ENCODE measurements at places on chromosomes 4 and X. TPM values are rescaled to one million over a fixed set of nuclear protein-coding genes. Genes with fewer than 3 reads are reported as not detected.
A peak's percentile ranks its signal among the peaks of the same experiment; 100 is the strongest.

Gene BTK
- 0.20 TPM for total RNA-seq

Gene NPY1R
- 0.62 TPM for total RNA-seq

Gene DCAF16
- total RNA-seq = 91.0 TPM

Gene ZDHHC9
- total RNA-seq = 30.2 TPM

Gene DACH2
- 15.8 TPM for total RNA-seq

Gene GRPR
- 2.1 TPM for total RNA-seq

Gene AMOT
- 343 TPM for total RNA-seq

GRCh38 chr4:186592445-186592844, 37.1 kb upstream of the MTNR1A start:
- DNase-seq = no peak

DNA sequence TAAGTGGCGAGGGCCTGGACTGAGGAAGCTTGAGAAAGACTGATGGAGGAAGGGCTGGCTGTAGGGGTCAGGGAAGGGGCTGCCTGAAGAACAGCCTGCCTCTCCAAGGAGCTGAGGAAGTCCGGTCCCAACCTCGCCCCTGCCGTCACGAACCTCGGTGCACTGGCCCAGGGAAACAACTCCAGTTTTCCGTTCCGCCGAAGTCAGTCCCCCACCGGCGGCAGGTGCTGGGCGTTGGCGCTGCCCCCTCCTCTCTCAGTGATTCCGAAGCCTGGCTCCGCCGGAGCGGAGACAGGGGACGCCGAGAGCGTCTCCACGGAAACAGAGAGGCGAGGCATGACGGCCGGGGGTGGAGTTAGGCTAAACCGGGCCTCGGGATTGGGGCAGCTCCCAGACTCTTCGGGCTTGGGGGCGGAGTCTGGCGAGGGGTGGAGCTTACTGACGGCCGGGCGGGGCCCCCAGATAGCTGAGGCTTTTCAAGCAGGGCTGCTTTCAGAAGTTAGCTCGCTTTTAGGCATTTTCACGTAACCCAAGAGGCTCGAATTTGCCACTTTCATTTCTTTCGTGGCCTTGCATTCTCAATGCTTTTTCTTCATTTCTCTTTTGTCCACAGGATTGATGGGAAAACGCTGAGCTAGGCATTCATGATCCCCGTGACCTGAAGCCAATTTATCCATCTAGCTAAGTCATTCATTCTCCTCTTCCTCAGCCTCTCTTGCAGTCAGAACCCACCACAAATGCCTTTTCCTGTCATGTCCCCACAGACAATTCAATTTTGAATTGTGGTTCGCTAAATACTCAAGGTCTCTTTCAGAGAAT, at the start of gene TTC29:
TTC29 (minus strand) TSS at position 309 of the 819 bp plus-strand sequence. CDS start 5,969 bp downstream, outside the sequence.
- DNase-seq = peak; percentile 98

DNA sequence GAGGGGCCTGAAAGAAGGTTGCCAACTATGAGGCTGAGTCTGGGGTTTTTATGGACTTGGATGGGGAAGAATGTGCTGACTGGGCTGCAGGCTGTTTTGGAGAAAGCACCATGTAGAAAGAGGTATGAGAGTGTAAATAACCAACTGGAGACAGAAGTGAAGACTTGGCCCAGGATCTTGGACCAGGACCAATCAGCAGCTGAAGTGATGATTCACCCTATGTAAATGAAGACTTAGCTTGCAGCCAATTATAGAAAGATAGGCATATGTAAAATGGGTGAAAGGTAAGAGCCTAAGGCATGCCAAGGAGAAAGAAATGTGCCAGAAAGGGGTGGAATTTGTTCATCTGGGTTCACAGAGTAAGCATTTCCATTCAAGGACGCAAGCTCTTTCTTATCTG, 856.7 kb upstream of the PRKX start:
- no peak for DNase-seq

DNA sequence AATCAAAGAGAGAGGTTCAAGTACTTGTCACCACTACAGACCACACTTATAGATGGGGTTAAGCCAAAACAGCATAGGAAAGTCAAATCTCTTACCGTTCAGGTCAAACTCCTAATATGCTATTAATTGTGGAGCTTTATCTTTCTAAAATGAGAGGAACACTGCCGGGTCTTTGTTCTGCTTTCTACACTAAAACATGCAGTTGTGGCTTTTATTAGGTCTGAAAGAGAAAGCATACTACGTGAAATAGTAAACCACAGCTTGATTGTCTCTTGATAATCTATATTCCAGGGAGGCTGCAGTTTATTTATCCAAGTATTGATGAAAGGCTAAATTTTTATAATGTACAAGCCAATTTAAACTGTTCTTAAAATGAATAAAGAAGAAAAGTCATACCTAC, 12.3 kb upstream of the INPP4B start:
- DNase-seq = no peak

DNA sequence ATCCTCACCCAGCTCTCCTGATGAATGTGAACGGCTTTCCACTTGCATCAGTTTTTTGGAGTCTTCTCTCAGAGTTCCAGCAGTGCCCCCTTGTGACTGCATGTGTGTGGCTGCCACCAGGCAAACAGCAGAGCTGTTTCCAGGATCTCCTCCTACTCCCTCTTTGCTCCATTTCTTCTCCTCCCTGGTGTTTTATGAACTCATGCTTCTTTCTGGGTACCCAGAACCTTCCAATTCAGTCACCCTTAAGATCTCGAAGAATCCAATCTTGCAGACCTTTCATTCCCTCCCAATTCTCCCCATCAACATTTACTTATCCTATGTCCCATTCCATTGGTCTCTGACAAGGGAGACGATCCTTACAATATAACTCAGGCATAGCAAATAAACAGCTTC, 6.8 kb upstream of the TCEANC start:
- DNase-seq = peak; percentile 23

DNA sequence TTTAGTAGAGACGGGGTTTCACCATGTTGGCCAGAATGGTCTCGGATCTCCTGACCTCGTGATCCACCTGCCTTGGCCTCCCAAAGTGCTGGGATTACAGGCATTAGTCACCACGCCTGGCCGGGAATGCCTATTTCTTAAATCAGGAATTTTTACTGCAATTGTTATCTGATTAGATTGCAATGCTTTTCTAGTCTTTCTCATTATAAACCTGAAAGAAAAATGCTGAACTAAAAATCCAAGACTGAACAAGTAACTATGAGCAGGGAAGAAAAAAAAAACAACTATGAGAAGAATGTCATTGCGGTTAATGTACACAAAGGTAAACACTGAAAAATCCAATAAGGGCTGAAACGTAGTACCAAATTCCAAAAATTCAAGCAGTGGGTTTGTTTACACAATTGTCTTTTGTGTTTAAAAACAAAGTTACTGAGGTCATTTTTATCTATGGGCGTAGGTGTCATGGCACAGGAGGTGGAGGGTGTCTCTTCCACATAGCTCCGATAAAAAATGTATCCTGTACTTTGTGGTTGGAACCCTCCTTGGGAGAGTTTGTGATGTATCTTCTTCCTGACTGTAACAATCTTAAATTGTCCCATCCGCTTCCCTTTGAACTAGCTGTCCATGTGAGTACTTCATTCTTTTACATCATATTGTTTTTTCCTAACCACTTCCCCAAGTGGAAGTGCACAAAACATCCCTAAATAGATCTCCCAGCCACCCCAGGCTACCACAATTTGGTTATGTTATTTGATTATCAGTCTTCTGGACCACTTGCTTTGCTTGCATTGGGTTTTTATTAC, 11.1 kb upstream of the TMEM156 start:
- no peak for DNase-seq
